ENCODE measurements at places on chromosomes 5 and 9. TPM values are rescaled to one million over a fixed set of nuclear protein-coding genes. Genes with fewer than 3 reads are reported as not detected.
A peak's percentile ranks its signal among the peaks of the same experiment; 100 is the strongest.

PIGO gene
- polyA plus RNA-seq: 25.7 TPM

UNC13B gene
- 0.19 TPM for polyA plus RNA-seq

PRR7 gene
- 84.4 TPM for polyA plus RNA-seq

PTGER4 gene
- polyA plus RNA-seq: 76.7 TPM

TNC gene
- not detected for polyA plus RNA-seq

SAXO1 gene
- not detected for polyA plus RNA-seq

AP3S1 gene
- polyA plus RNA-seq: 47.9 TPM

PSD2 gene
- polyA plus RNA-seq: 0.14 TPM

SLC25A48 gene
- not detected for polyA plus RNA-seq

PCDHB9 gene
- polyA plus RNA-seq: 0.20 TPM

KCNV2 gene
- polyA plus RNA-seq: not detected

PLAC8L1 gene
- polyA plus RNA-seq: not detected

SMC5 gene
- 14.9 TPM for polyA plus RNA-seq

GLDC gene
- polyA plus RNA-seq: 0.86 TPM

TLX3 gene
- polyA plus RNA-seq: not detected

EPB41L4B gene
- polyA plus RNA-seq: not detected

SELENOP gene
- polyA plus RNA-seq: not detected

FOXD4L3 gene
- not detected for polyA plus RNA-seq

DNA sequence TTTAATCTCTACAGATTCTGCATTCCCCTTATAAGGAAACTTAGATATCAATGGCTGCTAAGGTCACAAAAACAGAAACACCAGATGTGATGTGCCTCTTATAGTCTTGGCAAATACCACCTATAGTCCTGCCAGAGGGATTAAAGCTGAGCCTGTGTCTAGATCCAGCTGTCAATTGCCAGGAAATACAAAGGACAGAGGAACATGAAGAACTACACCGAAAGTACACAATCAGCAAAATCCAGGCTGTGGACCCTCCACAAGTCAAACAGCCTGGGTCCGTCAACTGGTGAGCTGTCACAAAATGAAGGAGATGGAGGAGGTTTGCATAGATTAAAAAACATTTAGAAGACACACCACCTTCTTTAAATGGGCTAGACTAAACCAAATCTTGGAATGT is 85.4 kb downstream of the KLF4 start:
- no peak for DNase-seq
- H3K4me3 ChIP-seq: no peak overlapping the region
- H3K27me3 ChIP-seq: no peaks in the 10 kb centered on the region
- no peaks in the 10 kb centered on the region for H3K4me1 ChIP-seq

- no peak overlapping the region for H3K4me3 ChIP-seq
- no peak for DNase-seq
- peaks cover 19% of the 10 kb centered on the region for H3K4me1 ChIP-seq
Observed at GRCh38 chr9:122936464-122936863, 4.4 kb upstream of the RABGAP1 start.

- no peaks in the 10 kb centered on the region for H3K27me3 ChIP-seq
- no peak overlapping the region for H3K27ac ChIP-seq
Observed at GRCh38 chr9:18438300-18438925, 35.5 kb upstream of the ADAMTSL1 start.

GRCh38 chr5:174903172-174903732 is 178.9 kb downstream of the MSX2 start:
- no peaks in the 10 kb centered on the region for H3K4me1 ChIP-seq
- H3K27me3 ChIP-seq: peaks cover 3% of the 10 kb centered on the region
- no peaks in the 10 kb centered on the region for H3K36me3 ChIP-seq
- H3K27ac ChIP-seq: no peak overlapping the region

- no peak for DNase-seq
- no peaks in the 10 kb centered on the region for H3K27me3 ChIP-seq
- H3K4me3 ChIP-seq: no peak overlapping the region
- no peak overlapping the region for H3K27ac ChIP-seq
- H3K36me3 ChIP-seq: no peaks in the 10 kb centered on the region
Observed at GRCh38 chr5:79771387-79771786, 81.8 kb downstream of the CMYA5 start.

- no peak for DNase-seq
- H3K27me3 ChIP-seq: no peaks in the 10 kb centered on the region
- H3K36me3 ChIP-seq: no peaks in the 10 kb centered on the region
- no peaks in the 10 kb centered on the region for H3K4me1 ChIP-seq
Observed at GRCh38 chr9:96236854-96237550, 65.0 kb downstream of the HSD17B3 start.

DNA sequence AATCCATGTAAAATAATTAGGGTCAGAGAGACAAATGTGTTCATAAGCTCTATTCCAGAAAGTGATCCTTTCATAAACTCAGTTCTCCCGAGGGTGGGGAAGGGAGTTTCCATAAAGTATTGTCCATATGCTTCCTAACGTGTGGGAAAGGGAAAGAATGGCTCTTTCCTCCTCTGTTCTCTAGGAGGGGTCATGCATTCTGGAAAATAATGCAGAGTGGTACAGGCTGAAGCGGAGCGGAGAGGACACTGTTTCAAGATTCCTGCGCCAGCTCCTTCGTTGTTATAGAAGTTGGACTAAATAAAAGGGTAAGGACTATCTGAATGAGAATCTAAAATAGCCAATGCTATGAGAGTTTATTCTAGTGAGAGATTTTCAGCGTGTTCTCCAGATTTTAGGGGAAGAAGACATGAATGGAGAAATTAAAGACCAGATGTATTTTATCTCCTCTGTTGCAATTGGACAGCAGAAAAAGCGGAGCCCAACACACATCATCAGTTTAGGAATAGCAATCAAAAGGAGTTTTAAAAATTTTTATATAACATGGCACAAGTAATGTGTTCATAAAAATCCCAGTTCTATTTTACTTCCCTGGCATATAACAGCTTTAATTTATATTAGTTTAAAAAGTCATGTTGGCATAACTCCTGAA is 166.9 kb upstream of the MPDZ start:
- H3K27me3 ChIP-seq: no peaks in the 10 kb centered on the region
- H3K27ac ChIP-seq: no peak overlapping the region
- no peak for DNase-seq
- H3K36me3 ChIP-seq: no peaks in the 10 kb centered on the region
- H3K4me1 ChIP-seq: no peaks in the 10 kb centered on the region

- no peak overlapping the region for H3K27ac ChIP-seq
- DNase-seq: no peak
- no peak overlapping the region for H3K4me3 ChIP-seq
- H3K27me3 ChIP-seq: no peaks in the 10 kb centered on the region
Observed at GRCh38 chr9:136160381-136160841, 41.7 kb upstream of the TMEM250 start.

GRCh38 chr5:36723912-36724311 is 117.5 kb downstream of the SLC1A3 start:
- peaks cover 57% of the 10 kb centered on the region for H3K4me1 ChIP-seq
- no peaks in the 10 kb centered on the region for H3K27me3 ChIP-seq
- peak overlapping the region; percentile 38 for H3K4me3 ChIP-seq
- H3K36me3 ChIP-seq: no peaks in the 10 kb centered on the region
- peak; percentile 80 for DNase-seq
- H3K27ac ChIP-seq: peak overlapping the region; percentile 90

DNA sequence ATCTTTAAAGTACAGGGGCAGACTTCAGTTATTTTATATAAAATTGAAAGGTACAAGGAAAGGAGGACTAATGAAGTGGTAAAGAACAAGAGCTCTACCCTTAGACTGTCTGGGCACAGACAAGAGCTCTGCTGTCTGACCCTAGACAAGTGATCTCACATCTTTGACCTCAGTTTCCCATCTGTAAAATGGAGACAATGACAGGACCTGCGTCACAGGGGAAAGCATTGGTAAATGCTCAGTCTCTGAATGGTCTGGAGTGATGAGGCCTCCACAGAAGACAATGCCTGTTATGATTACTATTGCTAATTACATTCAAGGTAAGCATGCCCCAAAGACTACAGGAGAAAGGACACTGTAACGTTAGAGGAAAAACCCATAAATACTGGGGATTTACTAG is 37.5 kb downstream of the ANKH start:
- H3K4me1 ChIP-seq: peaks cover 6% of the 10 kb centered on the region
- H3K36me3 ChIP-seq: no peaks in the 10 kb centered on the region
- H3K27me3 ChIP-seq: no peaks in the 10 kb centered on the region
- no peak for DNase-seq
- H3K4me3 ChIP-seq: no peak overlapping the region
- H3K27ac ChIP-seq: no peak overlapping the region

DNA sequence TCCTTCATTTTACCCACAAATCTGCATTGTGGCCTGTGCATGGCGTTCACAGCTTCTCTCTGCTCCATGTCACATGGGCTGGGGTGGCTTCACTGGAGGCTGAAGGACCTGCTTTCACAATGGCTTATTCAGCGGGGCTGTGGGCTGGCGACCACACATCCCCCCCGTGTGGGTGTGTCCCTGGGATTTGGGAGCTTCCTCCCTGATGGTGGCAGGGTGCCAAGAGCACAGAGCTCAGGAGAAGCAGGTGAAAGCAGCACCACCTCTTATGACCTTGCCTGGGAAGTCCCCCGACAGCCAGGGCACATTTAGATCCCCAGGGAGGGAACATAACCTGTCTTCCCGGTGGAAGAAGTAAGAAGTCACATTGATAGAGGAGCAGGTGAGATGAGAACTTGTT is 5.0 kb upstream of the MED10 start:
- H3K27me3 ChIP-seq: no peaks in the 10 kb centered on the region
- DNase-seq: no peak
- no peak overlapping the region for H3K4me3 ChIP-seq
- peaks cover 5% of the 10 kb centered on the region for H3K4me1 ChIP-seq
- H3K36me3 ChIP-seq: no peaks in the 10 kb centered on the region
- H3K27ac ChIP-seq: no peak overlapping the region

GRCh38 chr5:133993185-133993936 is 11.4 kb downstream of the VDAC1 start:
- no peak overlapping the region for H3K4me3 ChIP-seq
- peaks cover 27% of the 10 kb centered on the region for H3K36me3 ChIP-seq
- H3K27ac ChIP-seq: no peak overlapping the region
- H3K27me3 ChIP-seq: no peaks in the 10 kb centered on the region
- DNase-seq: no peak

DNA sequence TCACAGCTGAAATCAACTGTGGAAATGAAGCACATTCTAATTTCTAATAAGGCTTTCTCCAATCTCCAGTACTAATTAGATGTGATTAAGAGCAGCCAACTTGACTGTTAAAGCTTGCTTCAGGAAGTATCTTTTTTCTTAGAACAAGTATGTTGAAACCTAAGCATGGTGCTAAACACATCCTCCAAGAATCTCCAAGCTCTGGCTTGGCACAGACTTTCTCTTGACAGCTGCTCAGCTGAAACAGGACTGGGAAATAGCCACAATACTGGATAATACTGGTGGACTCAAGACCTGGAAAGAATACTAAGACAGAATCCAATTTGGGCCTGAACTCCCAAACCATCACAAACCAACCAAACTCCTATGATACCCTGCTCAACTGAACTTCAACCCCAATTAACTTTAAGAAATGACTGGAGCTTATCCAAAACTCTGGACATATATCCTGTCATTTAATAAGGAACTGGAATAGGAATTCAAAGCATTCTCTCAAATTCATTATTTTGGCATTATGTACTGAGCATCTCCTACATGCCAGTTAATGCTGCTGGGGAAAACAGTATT is 16.2 kb downstream of the PRKAA1 start:
- H3K36me3 ChIP-seq: no peaks in the 10 kb centered on the region
- no peaks in the 10 kb centered on the region for H3K4me1 ChIP-seq
- no peak overlapping the region for H3K4me3 ChIP-seq
- H3K27me3 ChIP-seq: no peaks in the 10 kb centered on the region

DNA sequence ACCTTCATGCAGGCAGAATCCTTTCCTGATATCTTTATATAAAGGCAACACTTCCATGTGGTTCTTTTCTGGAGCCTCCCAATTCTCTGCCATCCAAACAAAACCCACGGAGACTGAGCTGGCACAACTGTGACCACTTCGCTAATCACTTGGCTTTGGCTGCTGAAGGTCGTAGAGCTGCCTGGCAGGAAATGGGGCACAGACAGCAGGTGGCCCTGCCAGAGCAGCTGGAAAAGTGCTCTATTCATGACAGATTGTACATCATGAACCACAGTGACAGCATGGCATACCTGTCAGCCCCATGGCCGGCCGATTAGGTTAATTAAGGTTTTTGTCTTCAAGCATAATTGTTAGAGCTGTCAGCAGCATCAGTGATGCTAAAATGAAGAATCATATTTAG is 141.9 kb upstream of the ANKRD55 start:
- H3K4me1 ChIP-seq: no peaks in the 10 kb centered on the region
- no peak overlapping the region for H3K4me3 ChIP-seq
- H3K27me3 ChIP-seq: no peaks in the 10 kb centered on the region
- no peak for DNase-seq

DNA sequence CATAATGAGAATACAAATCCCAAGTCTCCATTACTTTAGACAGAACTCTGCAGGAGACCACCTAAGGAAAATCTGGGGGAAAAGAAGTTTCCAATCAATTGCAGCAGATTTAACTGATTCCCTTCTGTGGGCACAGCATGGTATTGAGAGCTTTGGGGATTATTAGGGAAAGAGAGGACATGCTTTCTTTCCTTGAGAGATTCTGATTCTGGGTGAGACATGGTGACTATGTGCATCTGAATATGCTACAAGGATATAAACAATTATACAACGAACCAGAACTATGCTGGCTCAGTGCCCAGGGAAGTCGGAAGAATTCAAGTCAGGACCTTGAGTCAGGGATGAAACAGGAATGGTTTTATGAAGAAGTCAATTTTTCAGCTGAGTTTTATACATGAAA is 183.7 kb downstream of the PDE4D start:
- no peaks in the 10 kb centered on the region for H3K4me1 ChIP-seq
- no peak for DNase-seq
- no peak overlapping the region for H3K4me3 ChIP-seq
- no peaks in the 10 kb centered on the region for H3K36me3 ChIP-seq
- H3K27me3 ChIP-seq: no peaks in the 10 kb centered on the region

GRCh38 chr9:93674580-93675335 is 98.4 kb downstream of the PHF2 start:
- no peak for DNase-seq
- peaks cover 27% of the 10 kb centered on the region for H3K36me3 ChIP-seq
- no peak overlapping the region for H3K27ac ChIP-seq
- no peak overlapping the region for H3K4me3 ChIP-seq
- H3K4me1 ChIP-seq: no peaks in the 10 kb centered on the region
- H3K27me3 ChIP-seq: no peaks in the 10 kb centered on the region

DNA sequence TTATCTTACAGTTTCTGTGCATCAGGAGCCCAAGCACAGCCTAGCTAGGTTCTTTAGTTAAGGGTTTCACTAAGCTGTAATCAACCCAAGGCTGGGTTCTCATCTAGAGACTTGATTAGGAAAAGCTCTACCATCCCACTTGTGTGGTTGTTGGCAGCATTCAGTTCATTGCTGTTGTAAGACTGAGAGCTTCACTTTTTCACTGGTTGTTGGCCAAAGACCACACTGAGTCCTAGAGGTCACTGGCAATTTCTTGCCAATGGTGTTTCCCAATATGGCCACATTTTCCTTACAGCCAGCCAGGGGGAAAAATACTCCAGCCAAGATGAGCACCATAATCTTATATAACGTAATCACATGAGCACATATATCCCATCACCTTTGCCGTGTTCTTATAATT is 74.3 kb downstream of the SMIM15 start:
- no peaks in the 10 kb centered on the region for H3K27me3 ChIP-seq
- no peaks in the 10 kb centered on the region for H3K4me1 ChIP-seq
- DNase-seq: no peak

GRCh38 chr5:135437796-135438560 is 9.2 kb downstream of the DCANP1 start:
- H3K4me1 ChIP-seq: peaks cover 14% of the 10 kb centered on the region
- no peak overlapping the region for H3K4me3 ChIP-seq
- DNase-seq: no peak
- H3K27me3 ChIP-seq: no peaks in the 10 kb centered on the region
- H3K36me3 ChIP-seq: no peaks in the 10 kb centered on the region

Data from B cell (primary cell).